ENCODE measurements at places on chromosomes 4 and X.

DNA sequence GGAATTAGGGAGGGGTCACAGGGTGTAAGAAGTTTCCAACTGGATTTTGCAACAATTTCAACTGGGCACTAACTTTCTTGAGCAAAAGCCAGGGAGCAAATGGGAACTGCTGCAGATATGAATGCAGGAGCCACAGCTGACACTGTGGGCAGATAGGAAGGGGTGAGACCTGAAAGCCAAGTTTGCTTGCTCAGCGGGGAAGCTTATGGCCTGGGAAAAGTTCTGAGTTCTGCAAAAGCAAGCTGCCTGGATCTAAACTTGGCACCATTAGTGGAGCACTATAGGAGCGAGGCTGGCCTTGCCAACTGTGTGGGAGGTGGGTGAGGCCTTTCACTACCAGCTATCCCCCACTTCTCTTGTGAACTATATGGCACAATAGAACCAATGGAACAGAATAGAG lies 11.1 kb downstream of the CYSLTR1 start:
- DNase-seq = no peak

DNA sequence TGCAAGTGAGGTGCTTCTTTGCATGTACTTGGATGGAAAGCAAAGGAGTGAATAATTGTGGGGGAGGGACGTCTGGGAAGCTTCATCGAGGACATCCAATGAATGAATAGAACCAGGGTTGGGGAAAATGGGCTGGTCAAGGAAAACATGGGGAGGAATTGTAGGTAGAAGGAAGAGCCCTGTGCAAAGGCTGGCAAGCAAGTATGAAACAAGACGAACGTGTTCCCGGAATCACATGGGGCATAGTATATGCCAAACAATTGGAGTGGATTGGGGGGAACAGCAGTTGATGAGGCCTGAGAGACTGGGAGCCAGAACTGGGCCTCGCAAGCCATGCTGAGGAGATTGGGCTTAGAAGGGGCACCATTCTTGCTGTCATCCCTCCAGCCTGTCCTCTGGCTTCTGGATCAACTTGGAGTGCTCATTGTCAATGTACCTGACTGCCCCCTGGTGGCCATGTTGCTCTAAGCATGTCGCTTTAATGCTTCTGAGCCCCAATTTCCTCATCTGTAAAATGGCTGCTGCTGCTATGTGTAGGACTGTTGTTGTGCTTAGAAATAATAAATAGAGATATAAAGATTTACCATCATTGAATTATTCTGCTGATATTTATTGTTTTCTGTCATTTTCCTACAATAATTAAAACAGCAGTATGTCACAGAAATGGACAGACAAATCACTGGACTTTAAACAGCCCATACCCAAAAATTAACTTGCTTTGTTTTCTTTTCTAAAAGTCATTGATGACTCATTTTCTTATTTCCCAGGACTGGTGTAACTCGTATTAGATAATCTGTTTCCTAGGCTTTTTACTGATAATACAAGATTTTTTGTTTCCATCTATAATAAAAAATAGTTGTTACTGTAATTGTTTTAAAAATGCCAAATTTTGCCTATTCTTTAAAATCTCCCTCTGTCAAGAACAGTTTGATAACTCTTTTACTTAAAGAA lies 66.4 kb downstream of the JADE3 start:
- DNase-seq = peak; percentile 16

GRCh38 chr4:158250321-158250720 lies 40.0 kb downstream of the TMEM144 start:
- DNase-seq = no peak

DNA sequence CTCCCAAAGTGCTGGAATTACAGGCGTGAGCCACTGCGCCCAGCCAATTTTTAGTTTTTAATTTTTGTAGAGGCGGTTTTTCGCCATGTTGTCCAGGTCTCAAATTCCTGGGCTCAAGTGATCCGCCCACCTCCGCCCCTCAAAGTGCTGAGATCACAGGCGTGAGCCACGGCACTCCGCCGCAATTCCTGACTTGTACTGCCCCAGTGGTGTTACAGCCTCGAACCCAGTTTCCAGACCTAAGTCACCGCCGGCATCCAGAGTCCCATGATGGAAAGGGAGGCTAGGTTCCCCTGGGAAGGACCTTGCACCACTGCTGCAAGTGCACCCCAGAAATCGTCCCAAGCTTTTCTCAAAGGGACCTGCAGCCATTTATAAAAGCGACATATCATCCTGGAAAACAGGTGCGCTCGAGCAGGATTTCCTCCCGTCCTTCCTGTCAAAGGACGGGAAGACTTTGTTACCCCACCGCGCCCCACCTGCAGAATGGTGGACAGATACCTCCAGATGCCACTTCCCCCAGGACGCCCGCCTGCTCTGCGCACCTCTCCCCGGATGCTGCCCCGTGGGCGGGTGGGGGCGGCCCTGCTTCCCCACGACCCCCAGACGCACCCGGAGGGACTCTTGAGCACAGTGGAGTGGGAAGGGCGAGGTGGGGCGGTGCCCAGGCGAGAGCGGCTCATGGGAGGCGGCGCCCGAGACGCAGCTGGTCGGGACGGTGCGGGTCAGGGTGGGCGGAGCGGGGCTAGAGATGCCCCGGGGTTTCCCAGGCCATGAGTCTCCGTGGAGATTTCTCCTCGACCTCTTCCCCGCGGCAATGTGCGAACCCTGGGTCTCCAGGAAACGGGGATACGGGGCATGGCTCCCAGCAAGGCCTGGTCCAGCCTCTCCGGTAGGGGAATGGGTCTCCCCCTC lies 947 bp upstream of the RPL10 start:
- no peak for DNase-seq

DNA sequence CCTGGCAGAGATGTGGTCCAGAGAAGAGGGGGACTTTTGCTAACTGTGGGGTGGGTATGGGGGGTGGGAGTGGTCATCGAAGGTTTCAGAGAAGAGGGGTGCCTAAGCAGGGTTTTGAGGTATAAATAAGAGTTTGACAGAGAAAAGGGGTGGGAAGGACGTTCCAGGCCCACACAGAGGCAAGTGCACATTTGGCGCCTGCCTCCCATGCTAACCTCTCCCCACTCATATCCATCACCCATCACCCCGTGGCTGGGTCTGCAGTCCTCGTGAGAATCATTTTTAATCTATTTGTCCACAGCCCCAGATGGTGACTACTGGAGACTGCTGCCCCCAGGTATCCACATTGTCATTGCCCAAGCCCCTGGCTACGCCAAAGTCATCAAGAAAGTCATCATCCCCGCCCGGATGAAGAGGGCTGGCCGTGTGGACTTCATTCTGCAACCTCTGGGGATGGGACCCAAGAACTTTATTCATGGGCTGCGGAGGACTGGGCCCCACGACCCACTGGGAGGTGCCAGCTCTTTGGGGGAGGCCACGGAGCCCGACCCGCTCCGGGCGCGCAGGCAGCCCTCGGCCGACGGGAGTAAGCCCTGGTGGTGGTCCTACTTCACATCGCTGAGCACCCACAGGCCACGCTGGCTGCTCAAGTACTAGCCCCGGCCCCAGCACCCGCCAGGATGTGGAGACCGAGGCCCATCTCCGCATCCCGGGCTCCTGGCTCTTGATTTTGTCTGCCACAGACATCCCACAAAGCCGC lies 26.6 kb downstream of the CPZ start:
- DNase-seq = no peak

- DNase-seq = no peak
These were observed 805.8 kb upstream of the PABPC4L start for GRCh38 chr4:135007400-135007799.

GRCh38 chr4:25421816-25422525 lies 44.9 kb downstream of the ANAPC4 start:
- no peak for DNase-seq

GRCh38 chr4:154781983-154782293 lies 866 bp downstream of the RBM46 start:
- DNase-seq = no peak

DNA sequence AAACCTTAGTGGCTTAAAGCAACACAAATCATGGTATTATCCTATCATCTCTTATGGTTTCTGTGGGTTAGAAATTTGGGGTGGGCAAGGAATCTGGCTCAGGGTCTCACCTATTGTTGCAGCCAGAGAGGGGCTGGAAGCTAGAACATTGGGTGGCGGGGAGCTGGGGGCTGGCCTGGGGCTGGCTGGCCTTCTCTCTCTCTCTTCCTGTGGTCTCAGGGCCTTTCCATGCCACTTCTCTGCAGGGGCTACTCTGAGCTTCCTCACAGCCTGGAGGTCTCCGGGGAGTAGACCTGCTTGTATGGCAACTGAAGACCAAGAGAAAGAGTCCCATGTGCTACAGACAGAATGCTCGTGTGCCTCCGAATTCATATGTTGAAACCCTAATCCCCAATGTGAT lies 10.7 kb upstream of the XPNPEP2 start:
- no peak for DNase-seq

GRCh38 chr4:93478805-93479204 lies 349.7 kb upstream of the ATOH1 start:
- no peak for DNase-seq

DNA sequence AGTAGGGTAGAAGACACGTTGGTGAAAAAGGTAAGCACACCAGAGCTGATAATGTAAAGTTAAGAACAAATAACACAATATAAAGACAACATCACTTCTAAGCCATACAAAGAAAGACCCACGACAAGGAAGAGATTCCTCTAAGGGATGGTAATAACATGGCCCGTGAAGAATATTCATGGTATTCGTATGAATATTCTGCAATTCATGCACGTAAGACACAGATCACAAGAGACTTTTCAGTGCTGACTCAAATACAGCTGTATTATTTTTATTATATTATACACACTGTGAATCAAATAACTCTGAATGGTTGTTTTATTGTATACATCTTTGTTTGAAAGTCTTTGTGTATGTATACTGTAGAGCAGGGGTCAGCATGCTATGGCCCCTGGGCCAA lies 29.5 kb upstream of the ZCCHC13 start:
- no peak for DNase-seq

DNA sequence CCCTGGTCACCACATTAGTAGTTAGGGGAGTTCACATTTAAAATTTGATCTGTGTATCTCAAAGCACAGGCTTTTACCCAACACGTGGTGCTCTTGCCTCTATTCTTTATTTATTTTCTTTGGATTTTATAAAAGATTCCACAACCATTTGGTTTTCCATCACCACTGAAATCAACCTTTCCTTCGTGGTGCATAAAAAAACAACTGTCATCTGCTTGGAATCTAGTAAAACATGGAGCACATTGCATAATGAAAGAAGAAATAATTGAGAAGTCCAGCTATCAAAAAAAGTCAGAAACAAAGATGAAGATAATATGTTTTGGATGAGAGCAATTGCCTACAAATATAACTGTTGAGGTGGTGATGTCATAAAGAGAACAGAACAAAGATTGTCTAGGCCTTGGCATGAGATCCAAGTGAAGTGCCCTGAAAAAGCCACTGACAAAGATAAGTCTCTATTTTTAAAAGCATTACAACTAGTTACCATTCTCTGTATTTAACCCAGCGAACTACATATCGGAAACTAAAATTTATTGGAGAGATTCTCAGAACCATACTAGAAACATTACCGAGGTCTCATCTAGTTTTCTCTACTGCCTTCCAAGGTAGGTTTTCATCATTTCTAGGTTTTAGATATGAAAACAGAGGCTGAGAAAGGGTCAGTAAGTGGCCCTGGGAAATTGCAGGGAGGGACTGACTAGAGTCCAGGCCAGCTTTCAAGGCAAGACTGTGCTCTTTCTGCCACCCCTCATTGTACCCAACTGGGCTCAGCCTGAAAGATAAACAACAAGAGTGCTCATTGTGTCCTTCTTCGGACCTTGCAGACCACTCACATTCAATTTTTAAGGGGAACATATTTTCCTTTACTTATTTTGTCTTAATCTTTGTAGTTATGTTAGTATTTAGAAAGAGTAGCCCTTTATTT lies 127.3 kb downstream of the MAD2L1 start:
- no peak for DNase-seq

DNA sequence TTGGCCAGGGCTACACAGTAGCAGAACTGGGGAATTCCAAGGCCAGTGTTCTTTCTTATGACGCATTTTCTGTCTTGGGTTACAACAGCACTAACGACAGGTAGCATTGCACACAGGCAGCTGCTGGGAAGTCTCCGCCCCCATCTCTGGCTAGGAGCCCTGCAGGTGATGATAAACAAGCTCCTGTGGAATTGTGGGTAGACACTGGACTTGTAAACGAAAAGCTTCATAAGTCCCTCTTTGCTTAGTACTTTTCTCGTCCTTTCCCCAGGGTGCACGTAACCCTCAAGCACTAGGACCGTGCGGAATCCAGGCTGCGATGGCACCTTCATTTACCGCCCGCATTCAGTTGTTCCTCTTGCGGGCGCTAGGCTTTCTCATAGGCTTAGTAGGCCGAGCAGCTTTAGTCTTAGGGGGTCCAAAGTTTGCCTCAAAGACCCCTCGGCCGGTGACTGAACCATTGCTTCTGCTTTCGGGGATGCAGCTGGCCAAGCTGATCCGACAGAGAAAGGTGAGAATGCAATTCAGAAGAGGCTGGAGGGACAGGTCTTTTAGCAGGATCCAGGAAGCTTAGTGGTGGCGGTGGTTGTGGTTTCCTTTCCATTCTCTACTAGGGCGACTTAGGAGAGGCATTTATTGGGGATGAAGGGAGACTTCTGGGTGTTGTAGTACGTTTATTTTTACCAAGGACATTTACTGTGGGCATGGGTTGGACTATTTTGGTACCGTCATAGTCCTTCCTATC lies at the start of gene FAAH2:
TSS of gene FAAH2 (plus strand) at position 200 of the 745 bp plus-strand sequence. CDS start at position 320, 120 bp downstream.
- DNase-seq = peak; percentile 19

DNA sequence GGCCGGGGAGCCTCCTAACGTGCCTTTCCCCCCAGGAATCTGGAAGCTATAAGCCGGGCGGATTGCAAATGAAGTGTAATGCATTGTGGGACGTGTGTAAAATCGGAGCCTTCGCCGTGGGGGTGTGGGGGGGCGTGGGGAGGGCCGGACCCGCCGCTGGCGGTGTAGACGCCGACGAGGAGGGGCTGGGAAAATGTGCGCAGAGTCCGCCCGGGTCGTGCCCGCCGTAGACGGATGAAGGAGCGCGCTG lies 1.3 kb downstream of the STOX2 start:
- no peak for DNase-seq

GRCh38 chr4:98568941-98569663 lies 89.3 kb downstream of the TSPAN5 start:
- no peak for DNase-seq

GRCh38 chr4:87026800-87027495 lies 92.1 kb downstream of the AFF1 start:
- no peak for DNase-seq

DNA sequence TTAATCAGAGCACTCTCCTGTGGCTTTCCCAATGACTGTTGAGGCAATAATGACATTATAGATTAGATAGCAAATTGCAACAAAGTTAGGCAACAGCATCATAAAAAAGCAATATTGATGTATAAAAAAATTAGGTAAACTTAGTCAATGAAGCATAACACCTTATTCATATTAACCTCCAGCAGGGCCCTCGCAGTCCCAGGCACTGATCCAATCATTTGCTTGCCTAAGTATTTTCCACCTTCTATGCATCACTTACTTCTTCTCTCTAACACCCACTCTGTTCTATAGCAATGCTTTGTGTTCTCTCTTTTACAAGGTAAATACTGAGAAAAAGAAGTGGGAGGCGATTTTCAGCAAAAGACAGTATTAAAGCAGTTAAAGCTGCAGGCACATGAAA lies 833.5 kb upstream of the ADGRL3 start:
- DNase-seq = no peak

GRCh38 chr4:174742561-174742960 lies 86.5 kb downstream of the GLRA3 start:
- no peak for DNase-seq

GRCh38 chr4:110184791-110185155 lies 13.6 kb downstream of the ELOVL6 start:
- DNase-seq = no peak

GRCh38 chrX:108438110-108438623 lies at the start of gene COL4A6:
TSS of gene COL4A6 (minus strand) at chrX:108438422. CDS start at chrX:108438196, 226 bp downstream.
- DNase-seq = no peak

GRCh38 chr4:168475745-168476144 lies 4.5 kb downstream of the DDX60L start:
- no peak for DNase-seq

GRCh38 chr4:7430965-7431695 lies 3.6 kb downstream of the PSAPL1 start:
- DNase-seq = no peak

All from activated CD8-positive, alpha-beta memory T cell treated with anti-CD3 and anti-CD28 coated beads for 1 hour (primary cell).